ENCODE measurements at places on chromosomes 1 and 21.
A peak's percentile ranks its signal among the peaks of the same experiment; 100 is the strongest.

DNA sequence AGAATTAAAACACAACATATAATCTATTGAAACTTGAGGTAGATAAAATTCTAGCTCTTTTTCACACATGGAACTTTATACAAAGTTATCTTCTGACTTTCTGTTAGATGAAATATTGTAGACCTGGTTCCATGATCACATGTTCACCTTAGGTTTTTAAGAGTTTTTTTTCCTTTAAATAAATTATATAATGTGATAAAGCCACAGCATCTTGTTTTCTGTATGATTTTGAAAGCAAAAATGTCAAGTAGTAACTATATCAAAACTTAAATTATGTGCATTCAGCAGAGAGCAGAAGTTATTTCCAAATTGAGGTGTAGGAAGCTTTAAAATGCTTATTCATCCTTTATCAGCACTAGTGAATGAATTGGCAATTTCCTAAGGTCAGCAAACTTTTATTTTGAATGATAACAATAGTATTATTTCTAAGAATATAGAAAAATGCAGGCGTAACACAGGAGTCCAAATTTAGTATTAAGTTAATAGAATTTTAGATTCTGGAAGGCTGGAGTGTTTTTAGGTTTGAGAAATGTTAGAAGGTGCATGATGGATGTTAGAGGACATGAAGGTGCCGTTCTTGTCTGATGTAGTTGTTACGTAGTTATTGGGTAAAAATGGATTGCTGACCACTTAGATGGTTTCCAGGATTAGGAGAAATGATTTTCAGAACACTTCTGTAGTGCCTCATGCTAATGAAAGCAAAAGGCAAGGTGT is 17.5 kb downstream of the BACH1 start:
- DNase-seq: no peak

DNA sequence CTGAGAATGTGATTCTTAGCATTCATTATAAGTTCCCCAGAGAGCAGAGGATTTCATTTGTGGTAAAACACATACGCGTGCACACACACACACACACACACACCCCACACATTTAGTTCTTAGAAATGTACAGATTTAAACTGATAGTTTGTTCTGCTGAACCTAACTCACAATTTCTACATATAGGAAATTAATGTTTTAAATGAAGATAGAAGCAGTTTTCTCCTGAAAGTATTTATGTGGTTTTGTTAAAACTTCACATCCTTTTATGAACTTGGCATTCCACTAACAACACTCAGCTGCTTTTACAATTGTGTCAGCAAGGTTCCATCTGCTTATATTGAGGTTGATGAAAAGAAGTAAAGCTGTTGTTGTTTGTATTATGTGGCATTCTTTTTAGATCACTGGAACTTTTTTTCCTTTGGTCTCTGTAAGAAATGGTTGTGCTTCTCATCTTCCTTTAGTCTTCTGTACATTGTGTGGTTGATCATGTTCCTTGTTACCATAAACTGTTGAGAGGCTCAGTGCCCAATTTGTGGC is 41.6 kb downstream of the AK4 start:
- no peak for DNase-seq

GRCh38 chr1:199463521-199464127 is 563.9 kb upstream of the NR5A2 start:
- DNase-seq: no peak

GRCh38 chr1:107058245-107059032 is 2.0 kb downstream of the PRMT6 start:
- DNase-seq: no peak

GRCh38 chr1:205360891-205361290 is 4.2 kb upstream of the KLHDC8A start:
- DNase-seq: no peak

DNA sequence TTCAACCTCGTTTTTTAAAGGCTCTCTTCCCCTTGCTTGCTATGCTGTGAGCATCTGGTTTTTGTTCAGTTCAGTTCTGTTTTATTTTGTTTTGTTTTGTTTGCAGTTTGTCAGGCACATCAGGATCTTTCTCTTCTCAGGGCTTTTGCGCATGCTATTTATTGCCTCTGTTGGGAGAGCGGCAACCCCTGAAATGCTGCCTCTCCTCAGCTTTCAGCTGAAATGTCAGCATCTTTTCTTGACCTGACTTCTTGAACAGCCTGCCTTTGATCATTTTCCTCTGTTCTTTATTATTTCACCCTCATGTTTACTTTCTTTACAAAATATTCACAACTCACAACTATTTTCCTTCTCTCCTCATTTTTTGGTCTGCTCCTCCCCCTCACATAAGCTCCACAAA is 50.4 kb upstream of the RC3H1 start:
- no peak for DNase-seq

DNA sequence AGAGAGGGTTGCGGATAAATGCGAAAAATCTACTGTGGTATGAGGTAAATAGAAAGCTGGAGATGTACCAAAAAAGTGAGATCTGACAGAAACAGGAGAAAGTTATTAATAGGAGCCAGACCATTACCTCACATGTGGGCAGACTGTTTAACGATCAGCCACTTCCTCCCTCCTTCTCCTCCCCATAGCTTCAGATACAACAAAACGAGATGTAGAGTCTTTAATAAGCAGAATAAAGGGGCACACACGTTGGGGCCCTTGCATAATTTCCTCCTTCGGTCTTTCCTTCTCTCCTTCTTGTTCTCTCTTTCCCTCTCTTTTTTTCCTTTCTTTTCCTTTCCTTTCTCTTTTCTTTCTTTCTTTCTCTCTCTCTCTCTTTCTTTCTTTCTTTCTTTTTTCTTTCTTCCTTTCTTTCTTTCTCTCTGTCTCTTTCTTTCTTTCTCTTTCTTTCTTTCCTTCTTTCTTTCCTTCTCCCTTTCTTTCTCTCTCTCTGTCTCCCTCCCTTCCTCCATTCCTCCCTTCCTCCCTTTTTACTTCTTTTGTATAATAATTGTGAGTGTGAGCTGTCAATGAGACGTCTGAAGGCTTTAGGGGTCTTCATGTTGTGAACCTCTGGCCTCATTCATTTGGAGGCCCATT is 242.1 kb downstream of the GRIK1 start:
- peak; percentile 12 for DNase-seq

DNA sequence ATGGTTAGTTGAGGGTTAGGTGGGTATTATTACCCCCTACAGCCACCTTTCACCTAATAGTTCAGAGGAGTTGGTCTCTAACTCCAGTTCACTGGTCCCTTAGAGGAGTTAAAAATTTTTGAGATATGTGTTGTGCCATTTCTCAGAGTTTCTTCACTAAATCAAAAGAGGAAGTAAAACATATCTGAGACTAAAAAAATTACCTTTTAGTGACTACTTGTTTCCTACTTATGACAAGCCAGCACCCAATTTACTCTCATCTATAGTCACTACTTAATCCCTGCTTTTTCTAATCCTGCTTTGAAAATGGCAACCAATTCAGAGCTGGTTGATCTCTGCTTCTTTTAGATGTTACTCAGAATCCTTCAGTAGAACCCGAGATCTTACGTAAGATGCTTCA is 1316.8 kb upstream of the B3GALT2 start:
- no peak for DNase-seq

GRCh38 chr1:195897076-195897475 is 711.2 kb downstream of the KCNT2 start:
- no peak for DNase-seq

DNA sequence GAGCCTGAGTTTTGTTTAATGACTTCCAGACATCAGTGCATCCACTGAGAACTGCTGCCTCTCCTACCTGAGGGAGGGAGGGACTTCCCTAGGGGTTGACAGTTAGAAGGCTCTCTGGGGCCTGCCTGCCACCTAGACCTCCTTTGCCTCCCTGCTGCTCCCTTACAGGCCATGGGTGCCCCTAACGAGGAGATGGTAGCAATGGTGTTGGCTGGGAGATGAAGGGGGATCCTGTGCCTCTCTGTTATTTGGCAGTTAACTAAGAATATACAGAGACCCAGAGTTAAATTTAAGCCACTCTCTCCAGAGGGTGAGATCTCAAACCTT is 66.1 kb downstream of the UBE2U start:
- DNase-seq: no peak

DNA sequence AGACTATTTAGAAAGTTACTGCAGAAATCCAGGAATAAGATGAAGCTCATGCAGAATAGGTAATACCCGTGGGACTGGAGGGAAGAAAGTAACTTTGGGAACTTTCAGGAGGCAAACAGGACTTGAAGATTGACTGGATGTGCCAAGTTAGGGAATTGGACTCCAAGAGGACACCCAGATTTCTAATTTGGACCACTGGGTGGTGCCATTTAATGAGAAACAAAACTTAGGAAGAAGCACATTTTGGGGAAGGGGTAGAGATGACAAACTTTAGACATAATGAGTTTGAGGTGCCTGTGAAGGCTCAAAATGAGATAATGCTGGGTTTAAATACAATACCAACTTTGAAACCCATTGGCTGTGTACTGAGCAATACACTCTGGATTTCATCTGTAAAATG is 3.3 kb upstream of the B4GALT3 start:
- DNase-seq: no peak

GRCh38 chr1:168903237-168903830 is 174.3 kb upstream of the DPT start:
- no peak for DNase-seq

GRCh38 chr1:178749581-178750166 is 24.6 kb downstream of the RALGPS2 start:
- DNase-seq: no peak
